Activated T-cell treated with anti-CD3 and anti-CD28 coated beads for 48 hours (primary cell): ENCODE measurements at places on chromosomes 4 and X.

GRCh38 chrX:8083286-8083685 is 87.8 kb downstream of the VCX2 start:
- DNase-seq = no peak

GRCh38 chr4:44425614-44426208 is 22.9 kb downstream of the KCTD8 start:
- DNase-seq = no peak

GRCh38 chr4:20022471-20022870 is 229.2 kb upstream of the SLIT2 start:
- DNase-seq = no peak

GRCh38 chr4:74206088-74206825 is 48.3 kb downstream of the MTHFD2L start:
- DNase-seq = no peak

- DNase-seq = no peak
These were observed 453.1 kb downstream of the CCSER1 start for GRCh38 chr4:90580326-90580725.

DNA sequence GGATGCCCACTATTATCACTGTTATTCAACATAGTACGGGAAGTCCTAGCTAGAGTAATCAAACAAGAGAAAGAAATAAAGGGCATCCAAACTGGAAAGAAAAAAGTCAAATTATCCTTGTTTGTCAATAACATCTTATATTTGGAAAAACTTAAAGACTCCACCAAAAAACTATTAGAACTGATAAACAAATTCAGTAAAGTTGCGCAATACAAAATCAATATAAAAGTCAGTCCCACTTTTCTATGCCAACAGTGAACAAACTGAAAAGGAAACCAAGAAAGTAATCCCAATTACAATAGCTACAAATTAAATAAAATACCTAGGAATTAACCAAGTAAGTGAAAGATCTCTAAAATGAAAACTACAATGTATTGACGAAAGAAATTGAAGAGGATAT is 321.3 kb downstream of the LDB2 start:
- no peak for DNase-seq

DNA sequence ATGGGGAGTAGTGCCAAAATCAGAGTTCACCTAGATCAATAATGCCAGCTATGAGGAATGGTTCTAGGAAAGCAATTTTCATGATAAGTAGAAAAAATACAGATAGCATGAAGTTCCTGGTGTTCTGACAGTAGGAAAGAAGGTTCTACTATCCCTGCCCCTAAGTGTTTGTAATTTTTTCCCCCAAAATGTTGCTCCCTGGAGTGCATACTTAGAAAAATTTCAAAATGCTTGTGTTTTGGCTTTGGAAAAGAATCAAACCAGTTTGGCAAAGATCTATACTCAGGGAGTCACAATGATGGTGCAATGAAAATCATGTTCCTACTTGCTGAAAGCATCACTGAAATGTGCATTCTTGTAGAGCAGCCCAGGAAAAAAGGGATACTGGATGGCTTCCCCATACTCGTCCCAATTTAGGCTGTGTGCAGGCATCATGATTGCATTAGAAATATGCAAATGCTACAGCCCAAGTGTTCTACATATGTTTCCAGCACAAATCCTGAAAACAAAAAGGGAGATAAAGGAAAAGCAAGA is 74.7 kb downstream of the LPAR4 start:
- DNase-seq = no peak

GRCh38 chr4:177006331-177006730 is 213.6 kb upstream of the VEGFC start:
- DNase-seq = no peak

DNA sequence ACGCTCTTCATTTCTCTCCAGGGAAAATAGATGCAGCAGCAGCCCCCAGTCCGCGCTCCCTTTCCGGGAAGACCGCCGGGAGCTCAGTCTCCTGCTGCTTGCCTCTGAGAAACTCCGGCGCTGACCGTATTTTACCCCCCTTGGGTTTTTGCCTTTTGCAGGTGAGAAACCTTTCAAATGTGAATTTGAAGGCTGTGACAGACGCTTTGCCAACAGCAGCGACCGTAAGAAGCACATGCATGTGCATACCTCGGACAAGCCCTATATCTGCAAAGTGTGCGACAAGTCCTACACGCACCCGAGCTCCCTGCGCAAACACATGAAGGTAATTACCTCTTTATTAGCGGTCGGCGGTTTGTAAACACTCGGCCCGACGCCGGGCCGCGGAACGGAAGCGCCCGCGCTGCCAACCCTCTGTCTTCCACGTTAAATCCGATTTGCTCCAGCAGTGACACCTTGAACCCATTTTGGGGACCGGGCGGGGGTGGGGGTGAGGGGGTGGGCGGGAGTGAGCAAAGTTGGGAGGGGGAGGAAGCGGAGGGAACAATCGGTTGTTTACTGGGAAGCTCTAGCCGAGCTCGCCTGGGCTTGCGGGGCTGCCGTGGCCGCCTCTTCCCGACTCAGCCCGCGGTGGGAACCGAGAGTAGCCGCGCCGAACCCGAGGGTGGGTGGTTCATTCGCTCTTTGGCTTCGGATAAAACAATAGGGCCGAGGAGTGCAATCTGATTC is 3.0 kb downstream of the ZIC3 start:
- DNase-seq = no peak

DNA sequence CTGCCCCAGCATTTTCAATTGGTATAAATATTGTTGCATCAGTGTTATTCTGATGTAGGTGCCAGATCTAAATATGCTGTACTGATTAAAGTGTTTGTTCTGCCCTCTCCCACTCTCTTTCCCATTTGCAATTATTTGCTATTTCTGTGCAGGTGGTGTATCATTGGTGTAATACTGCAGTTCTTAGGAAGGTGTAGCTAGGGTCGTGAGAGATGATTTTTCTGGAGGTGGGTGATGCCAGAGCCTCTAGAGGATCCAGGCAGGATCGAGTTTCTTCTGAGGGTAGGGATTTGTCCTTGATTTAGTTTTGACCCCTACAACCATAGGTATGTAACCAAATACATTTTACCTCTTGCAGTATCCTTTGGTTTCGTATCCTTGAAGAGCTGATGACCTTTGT is 1.9 kb downstream of the SMAD1 start:
- DNase-seq = no peak

DNA sequence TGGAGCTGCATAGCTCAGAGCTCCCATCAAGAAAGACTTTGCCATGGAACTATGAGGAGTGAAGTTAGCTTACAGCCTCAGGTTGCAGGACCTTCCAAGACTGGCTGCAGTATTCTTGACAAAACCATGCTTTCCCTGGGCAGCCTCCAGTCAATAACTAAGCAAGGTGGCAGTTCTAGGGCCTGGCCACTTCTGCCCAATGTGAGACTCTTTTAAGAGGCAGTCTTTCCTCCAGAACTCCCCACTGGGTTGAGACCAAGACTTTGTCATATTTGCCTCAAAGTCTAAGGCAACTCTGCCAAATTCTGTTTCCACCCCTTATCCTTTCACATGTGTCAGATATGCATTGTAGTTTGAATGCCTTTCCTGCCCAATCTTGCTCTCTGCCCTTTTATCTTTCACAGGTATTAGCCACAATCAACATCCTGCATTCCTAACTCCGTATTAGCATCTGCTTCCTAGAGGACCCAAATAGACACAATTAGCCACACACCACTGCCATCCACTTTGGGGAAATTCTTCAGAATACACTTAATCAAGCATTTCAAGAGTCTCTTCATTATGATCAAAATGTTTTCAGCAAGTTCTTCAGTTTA is 17.7 kb upstream of the SLC25A43 start:
- no peak for DNase-seq

- no peak for DNase-seq
These were observed 469.0 kb downstream of the TLL1 start for GRCh38 chr4:166341992-166342391.

DNA sequence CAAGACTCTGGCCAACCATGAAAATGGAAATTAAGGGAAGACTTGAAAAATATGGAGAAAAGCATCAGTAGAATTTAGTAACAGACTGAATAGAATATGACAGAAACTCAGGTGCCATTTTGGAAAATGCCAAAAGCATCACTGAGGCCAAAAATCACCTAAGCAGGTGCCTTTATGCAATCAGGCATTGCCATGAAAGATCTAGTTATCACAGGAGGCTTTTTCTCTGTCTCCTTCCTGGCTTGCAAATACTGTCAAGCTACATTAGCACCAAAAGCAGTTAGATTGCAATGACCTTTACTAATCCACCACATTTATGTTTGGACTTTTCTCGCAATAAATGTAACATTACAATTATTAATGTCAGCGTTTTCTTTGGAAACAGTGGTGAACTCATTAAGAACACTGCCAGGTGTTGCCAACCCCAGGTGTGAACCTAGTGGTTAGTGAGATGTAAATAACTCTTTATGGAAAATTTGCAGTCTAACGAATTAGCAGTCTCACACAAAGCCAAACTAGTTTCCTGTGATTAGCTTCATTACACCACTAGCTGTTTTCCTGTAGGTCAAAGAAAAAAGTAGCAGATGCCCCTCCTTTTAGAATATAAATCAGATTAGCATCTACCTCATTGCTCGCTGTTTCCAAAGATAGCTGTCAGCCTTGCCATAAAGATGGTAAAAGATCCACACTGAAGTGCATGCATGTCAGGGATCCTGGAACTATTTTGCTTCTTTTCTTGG is 1568.4 kb upstream of the TENM3 start:
- DNase-seq = no peak

DNA sequence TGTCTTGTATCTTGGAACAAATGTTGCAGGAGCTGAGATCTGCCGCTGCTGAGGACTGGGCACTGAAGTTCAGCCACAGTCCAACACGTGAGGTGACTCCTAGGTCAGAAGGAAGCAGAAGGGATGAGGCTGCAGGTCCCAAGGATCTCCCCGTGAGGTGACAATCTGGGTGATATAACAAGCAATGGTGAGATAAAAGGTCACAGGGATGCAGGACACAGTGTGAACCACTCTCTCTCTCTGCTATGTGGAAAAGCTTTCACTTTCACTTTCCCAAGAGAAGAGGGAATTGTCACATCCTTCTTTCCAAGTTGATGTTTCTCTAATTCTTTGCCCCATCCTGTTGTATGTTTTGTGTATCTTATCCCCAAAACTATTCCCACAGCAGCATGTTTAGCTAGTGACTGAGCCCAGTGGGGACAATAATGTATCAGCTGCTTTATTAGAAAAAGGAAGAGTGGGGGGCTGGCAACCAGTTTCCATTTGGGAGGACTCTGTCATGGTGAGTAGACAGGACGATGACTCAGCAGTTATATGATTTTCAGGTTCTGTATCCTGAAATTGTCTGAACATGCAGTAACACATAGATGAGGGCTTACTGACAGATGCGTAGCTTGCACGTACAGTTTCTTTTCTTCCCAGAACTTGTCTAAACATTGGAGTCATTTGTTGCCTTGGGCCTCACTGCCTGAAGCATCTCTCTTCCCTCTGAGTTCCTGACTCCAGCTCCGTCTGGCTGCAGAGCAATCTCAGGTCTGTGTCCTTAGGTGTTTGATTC is 1415.8 kb upstream of the TENM3 start:
- DNase-seq = no peak
